GM18507 (cell line): ENCODE measurements at places on chromosomes 5 and 9.

- DNase-seq, result no peak
Measured at GRCh38 chr9:70962761-70963440, 158.5 kb downstream of the TRPM3 start.

- no peak for DNase-seq
Measured at GRCh38 chr5:132099905-132100304, 26.3 kb downstream of the CSF2 start.

- no peak for DNase-seq
Measured at GRCh38 chr9:84807870-84808390, 138.4 kb downstream of the NTRK2 start.

DNA sequence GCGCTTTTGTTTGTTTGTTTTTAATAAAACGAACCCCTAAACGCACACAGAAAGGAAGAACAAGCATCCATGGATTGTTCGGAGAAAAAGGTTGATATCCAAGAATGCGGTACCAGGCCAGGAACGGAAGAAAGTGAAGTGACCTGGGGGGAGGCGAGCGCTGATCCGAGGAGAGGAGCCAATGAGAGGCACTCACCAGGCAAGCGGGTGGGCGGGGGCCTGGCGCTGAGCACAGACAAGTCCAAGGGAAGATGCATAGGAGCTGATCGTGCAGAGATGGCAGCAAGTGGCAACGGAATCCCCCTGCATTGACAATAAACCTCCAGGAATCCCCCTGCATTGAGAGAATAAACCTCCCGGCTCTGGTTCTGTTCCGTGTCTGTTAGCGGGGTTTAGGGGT, 8.4 kb downstream of the OBP2B start:
- no peak for DNase-seq

GRCh38 chr9:13576101-13576500, 296.6 kb upstream of the MPDZ start:
- no peak for DNase-seq

DNA sequence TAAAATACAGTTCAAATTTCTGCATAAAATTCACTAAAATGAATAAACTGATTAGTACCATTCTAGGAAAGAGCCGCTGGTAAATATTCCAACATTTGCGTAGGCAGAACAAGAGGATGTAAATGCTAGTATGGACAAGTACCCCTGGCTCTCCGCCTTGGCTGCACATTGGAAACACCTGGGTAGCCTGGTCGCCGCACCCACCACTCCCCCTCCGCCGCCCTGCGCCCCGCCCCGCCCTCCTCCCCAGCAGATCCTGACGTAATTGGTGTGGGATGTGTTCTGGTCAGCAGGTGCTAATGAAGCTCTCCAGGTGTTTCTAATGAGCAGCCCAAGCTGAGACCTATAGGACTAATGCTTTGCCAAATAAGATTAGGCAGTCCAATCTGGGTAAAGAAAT, 225.7 kb downstream of the FRMD3 start:
- DNase-seq, result no peak

GRCh38 chr9:35553670-35554543, 51.2 kb upstream of the TESK1 start:
- DNase-seq, result peak; percentile 28

DNA sequence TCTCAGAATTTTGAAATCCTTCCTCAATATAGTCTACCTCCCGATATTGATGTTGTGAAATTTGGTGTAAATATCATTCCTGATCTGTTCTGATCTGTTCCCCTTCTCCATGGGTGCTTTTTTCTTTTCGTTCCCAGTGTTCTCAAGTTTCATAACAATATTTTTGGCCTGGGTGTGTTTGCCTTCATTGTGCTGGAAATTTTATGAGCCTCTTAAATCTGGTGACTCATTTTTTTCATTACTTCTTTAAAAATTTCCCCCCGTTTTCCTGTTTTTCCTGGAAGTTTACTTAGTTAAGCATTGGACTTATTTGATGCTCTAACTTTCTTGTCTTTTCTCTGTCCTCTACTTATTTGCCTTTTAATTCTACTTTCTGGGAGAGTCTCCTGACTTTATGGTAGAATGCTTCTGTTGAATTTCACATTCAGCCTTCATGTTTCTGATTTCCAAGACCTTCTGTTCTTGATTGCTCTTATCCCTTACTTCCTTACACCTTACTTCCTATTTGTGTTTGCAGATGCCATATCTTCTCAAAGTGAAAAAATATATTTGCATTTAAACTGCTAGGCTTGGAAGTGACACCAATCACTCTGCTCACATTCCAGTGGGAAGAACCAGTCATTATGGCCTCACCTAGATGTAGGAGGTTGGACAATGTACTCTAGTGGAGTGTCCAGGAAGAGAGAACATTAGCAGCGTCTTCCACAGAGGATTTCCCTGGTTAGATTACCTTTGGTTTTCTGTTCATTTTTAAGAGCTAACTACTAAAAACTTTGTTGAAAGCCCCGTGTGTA, 441.9 kb downstream of the ARHGEF28 start:
- DNase-seq, result no peak

- DNase-seq, result no peak
Measured at GRCh38 chr9:92047500-92047899, 67.7 kb downstream of the SPTLC1 start.

DNA sequence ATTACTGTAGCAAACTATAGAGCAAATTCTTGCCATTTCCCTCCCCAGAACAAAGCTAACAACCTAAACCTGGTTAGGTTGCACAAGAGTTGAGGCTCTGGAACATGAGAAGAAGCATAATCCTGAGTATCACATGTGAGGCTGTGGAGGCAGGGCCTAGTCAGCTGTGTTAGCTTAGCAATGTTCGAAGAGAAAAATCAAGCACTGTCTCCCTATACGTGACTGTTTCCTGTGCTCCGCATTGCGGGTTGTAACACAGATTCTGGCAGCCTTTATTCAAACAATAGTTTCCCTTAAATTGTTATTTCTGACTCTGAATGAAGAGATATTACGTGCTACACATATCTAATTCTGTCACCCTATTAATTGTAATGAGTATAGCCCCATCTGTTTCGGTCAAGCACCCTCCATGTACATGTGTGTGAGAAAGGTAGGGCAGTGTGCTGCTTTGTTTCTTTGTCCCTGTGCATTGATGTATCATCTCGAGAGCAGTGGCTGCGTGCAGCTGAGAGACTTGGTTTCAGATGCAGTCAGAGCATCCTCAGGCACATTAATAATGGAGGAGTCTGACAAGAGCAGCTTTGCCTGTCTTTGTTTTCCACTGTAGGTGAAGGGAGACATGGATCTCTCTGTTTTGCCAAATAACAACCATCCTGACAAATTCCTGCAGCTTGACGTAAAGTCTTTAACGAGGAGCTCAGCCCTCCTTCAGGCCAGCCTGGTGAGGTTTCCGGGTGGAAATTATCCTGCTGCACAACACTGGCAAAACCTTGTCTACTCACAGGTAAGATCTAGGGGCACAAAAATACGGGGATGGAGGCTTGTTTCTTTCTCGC, at the start of gene MINAR2:
MINAR2 (plus strand) TSS at position 523 of the 836 bp plus-strand sequence; CDS start at position 620, 97 bp downstream.
- DNase-seq, result no peak

DNA sequence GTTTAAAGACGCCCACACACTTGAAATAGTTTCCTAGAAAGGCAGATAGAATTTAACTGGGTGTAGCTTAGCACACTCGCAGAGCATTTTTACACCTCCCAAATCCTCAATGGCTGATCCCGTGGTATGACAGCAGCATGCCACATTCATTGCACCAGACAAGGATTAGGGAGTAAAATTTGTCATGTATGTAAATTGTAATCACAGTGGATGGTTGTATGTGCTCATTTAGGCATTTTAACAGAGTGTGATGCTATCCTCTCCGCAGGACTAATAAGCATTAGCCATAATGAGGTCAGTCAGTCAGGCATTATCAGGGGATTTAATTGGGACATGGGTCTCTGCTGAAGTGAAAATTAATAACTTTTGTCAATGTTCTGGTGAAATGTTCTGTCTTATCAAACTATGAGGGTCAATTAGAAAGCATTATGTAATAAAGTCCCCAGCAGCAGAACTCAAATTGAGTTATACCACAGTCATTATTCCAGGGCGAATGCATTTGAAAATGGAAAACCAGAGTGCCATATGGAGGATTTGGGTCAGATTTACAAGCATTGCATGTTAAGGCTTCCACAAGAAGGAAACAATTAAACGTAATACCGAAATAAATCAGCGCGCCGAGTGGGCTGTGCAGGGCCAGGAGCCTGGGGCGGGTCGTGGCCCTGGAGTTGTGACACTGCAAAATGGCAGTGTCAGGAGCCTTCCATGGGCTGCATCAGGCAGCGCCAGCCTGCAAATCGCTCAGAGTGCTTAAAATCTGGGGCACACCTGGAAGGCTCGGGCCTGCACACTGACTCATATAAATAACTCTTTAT, 602.2 kb downstream of the BNC2 start:
- DNase-seq, result no peak

DNA sequence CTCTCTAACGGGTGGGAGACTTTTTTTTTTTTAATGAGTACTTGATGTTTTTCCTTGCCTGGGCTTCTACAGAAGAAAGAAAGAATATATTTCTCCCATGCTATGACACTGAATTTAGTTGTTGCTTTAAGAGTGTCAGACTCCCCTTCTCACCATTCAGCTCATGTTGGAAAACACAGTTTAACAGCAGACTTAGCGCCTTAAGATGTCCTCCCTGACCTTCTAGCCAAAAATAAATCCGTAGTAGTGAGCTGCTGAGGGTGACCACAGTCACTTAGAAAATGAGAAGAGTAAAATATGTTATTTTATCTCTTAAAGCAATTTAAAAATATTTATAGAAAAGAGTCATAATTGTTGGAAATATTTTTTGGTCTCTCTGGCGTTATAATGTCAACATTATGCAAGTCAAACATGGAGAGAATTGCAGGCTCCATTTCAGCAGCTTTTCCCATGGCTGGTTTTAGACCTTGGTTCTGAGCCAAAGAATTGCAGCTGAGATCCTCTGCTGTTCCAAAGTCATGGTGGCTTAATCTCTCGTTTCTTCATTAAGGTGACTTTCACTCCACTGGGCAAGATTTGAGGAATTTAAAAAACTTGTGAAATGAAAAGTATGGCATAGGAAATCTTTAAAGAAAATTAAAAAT, 143.5 kb downstream of the GHR start:
- DNase-seq, result no peak

- DNase-seq, result no peak
Measured at GRCh38 chr9:1208157-1208556, 158.0 kb downstream of the DMRT2 start.

DNA sequence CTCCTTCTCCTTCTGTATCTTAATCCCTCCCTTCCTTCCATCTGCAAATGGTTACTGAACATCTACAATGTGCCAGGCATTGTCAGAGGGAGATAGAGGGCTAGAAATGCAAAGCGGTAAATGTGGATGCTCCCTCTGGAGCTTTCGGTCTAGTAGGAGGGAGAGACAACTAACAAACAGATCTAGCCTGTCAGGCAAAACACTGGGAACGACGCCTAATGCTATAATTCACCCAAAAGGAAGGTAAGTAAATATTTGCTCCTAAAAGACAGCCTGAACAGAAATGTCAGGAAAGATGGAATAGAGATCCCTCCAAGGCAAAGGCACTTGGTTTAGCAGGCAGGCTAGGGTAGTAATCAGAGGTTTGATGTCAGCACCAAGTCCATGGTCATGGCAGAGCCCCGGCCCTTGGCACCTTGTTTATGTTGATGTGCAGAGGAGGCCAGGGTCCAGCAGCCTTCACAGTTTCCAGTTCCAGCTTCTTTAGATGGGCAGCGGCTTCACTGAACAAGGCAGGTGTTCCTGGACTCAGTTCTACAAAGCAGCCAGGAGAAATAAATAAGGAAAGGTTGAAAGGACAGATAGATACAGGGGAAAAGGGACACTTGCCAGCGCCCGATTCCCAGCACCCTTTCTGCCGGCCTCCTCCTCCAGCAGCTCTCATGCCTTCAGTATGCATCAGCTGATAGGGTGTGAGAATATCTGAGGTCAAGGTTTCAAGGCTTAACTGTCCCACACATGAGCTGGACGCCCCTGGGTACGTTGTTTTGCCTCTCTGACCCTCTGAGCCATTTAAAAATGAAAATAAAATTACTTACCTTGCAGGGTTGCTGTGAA, 46.5 kb upstream of the FRRS1L start:
- no peak for DNase-seq

GRCh38 chr5:62938927-62939326, 360.3 kb downstream of the LRRC70 start:
- no peak for DNase-seq

DNA sequence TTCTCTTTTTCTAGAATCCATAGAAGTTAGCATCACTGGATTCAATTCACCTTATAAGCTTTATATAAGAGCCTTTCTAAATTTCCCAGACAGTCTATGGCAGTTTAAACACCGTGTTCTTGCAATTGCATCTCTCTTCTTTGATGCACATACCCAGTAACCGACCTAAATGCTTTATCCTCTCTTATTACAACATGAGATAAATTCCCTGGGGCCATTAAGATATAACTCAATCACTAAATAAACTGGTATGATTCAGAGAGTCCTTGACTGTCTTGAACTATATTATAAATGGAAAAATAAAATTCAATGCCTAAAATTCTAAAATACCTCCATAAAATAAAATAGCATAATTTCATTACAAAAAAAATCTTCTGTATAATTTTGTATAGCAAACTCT, 98.1 kb downstream of the DIRAS2 start:
- no peak for DNase-seq

GRCh38 chr5:107023732-107024131, 647.0 kb downstream of the EFNA5 start:
- no peak for DNase-seq

DNA sequence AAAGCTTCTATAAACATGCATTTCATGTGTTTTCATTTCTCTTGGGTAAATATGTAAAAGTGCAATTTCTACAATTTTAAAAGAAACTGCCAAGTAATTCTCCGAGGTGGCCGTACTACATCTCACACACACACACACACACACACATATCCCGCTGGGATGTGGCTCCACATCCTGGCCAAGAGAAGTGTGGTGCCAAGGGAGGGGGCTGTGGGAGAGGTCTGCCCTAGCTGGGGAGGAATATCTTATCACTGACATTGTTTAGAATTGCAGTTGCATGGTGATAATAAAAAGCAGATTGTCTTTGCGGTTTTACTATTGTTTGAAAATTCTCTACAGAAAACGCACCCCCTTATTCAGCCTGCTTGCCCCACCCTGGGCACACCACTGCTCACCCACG, 558.4 kb downstream of the BNC2 start:
- DNase-seq, result no peak

DNA sequence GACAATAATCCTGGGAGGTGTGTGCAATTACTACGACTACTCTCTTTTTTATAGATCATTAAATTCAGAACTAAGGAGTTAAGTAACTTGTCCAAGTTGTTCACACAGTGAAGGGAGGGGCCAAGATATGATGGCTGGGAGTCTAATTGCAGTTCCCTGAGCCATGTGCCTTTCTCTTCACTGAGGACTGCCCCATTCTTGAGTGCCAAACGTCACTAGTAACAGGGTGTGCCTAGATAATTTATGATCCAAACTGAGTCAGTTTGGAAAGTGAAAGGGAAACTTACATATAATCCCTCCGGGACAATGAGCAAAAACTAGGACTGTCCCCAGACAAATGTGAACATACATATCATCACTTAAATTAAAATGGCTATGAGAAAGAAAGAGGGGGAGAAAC, 20.2 kb downstream of the IL7R start:
- no peak for DNase-seq

- no peak for DNase-seq
Measured at GRCh38 chr5:143573568-143574170, 170.2 kb upstream of the NR3C1 start.

GRCh38 chr9:130020618-130021017, 22.4 kb downstream of the FNBP1 start:
- DNase-seq, result no peak
